ENCODE measurements at places on chromosomes 6 and 20.

- no peak for DNase-seq
These were observed 17.3 kb downstream of the FKBP1A start for GRCh38 chr20:1375515-1375914.

DNA sequence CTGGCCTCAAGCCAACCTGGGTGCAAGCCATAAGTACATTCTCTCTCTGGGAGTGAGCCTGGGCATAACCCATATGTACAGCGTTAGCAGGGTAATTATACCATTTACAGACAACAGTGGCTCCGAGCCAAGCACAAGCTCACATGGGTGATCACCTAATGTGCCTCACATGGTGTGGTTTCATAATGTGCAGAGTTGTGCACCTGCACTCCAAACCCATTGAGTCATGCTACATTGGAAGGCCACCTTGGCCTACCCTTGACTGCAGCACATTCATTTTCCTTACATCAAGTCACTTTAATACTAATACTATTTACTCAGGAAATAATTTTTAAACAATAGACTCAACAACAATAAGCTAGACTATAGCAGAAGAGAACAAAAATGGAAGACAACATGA is 194.5 kb upstream of the PLN start:
- DNase-seq: no peak

- DNase-seq: peak; percentile 48
These were observed 176.7 kb downstream of the HACE1 start for GRCh38 chr6:104682722-104683643.

GRCh38 chr6:54846857-54847674 is 495 bp downstream of the FAM83B start:
- no peak for DNase-seq

- DNase-seq: peak; percentile 20
These were observed 49.7 kb downstream of the TOP1 start for GRCh38 chr20:41078329-41078728.

DNA sequence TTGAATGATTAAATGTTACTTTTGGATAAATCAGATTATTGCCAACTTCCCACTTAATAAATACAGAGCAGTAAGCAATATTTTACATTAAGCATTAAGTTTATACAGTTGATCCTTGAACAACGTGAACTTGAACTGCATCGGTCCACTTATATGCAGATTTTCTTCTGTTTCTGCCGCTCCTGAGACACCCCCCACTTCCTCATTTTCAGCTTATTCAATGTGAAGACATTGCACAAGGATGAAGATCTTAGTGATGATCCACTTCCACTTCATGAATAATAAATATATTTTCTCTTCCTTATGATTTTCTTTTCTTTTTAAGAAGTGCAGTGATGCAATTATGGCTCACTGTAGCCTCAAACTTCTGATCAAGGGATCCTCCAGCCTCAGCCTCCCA is 167.2 kb downstream of the LINC00237 start:
- no peak for DNase-seq

DNA sequence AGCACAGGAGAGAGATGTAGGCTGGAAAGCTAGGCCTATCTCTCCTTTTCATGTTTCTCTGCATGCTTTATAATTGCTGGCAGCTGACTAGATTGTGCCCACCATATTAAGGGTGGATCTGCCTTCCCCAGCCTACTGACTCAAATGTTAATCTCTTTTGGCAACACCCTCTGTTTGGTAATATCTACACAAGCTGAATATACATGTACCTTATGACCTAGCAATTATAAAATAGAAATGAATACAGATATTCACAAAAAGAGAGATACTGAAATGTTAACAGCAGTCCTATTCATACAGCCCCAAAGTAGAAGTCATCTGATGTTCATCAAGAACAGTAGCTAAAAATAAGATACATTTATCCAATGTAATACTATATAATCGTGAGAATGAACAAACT is 429.6 kb downstream of the EPM2A start:
- no peak for DNase-seq

GRCh38 chr20:37506152-37506725 is 14.8 kb upstream of the NNAT start:
- DNase-seq: no peak

DNA sequence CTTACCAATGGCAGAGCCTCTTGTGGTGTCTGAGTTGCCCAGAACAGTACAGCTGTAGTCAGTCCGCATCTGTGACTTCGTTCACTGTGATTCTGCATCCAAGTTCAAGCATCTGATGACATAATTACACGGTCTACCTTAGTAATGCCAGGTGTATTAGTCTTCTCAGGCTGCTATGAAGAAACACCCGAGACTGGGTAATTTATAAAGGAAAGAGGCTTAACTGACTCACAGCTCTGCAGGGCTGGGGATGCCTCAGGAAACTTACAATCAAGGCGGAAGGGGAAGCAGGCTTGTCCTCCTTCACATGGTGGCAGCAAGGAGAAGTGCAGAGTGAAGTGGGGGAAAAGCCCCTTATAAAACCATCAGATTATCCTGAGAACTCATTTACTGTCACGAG is 163.9 kb upstream of the SULF2 start:
- DNase-seq: no peak

- DNase-seq: no peak
These were observed 202.7 kb downstream of the MAFB start for GRCh38 chr20:40486297-40486696.

GRCh38 chr6:155584006-155584405 is 128.4 kb upstream of the NOX3 start:
- DNase-seq: no peak

GRCh38 chr20:62812907-62813200 is 4.0 kb upstream of the COL9A3 start:
- no peak for DNase-seq

GRCh38 chr6:93571346-93571745 is 152.0 kb upstream of the EPHA7 start:
- no peak for DNase-seq

- peak; percentile 49 for DNase-seq
These were observed 40.6 kb downstream of the SH3BGRL2 start for GRCh38 chr6:79671600-79672266.

DNA sequence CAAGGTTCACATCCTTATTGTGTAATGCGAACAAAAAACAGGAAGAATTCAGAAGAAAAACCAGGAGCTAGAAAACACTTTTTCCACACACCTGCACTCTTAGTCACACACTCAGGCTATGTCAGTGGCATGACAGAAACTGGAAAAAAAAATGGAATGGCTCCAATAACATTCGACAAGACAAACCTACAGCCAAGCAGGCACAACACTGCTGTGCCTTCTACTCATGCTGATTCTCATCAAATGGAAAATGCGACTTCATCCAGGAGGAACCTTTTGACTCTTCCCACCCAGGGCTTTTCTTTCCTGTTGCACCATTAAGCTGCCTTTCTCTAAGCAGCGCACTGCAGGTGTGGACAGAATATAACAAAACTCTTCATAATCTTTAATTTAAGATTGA is 163.2 kb upstream of the BTBD3 start:
- no peak for DNase-seq

DNA sequence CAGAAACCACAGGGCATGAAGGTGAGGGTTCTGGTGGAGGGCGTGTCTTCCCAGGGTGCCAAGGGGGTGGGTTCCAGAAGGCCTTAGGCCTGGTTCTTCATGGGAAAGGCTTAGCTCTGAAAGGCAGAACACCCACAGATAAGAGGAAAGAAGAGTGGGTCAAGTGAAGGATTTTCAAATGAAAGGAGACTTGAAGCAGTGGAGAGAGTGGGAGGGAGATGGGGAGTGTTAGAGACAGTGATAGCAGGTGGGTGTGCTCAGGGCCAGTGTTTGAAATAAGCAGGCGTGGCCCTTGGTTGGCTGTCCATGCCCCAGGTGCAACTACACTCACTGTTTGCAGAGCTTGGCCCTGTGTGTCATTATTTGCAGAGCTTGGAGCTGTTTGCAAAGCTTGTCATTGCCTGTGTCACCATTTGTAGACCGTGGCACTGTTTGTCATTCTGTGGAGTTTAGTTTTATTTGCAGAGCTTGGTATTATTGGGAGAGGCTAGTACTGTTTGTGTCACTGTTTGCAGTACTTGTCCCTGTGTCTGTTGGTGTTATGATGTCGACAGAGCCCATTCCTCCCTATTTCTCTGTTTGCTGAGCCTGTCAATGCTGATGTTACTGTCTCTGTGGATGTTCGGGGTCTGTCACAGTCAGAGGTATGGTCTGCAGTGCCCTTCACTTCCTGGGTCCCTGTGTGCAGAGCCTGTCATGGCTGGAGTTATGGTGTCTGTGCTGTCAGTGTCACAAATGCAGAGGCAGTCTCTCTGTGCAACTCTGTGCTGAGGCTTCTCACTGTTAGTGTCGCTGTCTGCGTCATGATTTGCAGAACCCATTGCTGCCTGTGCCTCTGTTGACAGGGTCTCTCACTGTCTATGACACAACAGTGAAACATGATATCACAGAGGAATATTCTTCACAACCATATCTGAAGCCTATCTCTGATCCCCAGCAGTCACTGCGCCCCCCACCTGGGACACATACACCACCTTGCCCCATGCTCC is 127.7 kb upstream of the LRFN2 start:
- DNase-seq: no peak

DNA sequence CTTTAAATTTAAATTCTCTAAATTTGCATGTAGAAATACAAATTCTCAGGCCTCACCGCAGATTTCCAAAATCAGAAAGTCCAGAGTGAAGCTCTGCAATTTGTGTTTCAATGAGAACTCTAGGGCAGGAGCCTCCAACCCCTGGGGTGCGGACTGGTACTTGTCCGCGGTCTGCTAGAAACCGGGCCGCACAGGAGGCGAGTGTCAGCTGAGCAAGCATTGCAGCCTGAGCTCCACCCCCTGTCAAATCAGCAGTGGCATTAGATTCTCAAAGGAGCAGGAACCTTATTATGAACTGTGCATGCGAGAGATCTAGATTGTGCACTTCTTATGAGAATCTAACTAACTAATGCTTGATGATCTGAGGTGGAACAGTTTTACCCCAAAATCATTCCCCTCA is 203.0 kb upstream of the PCSK2 start:
- DNase-seq: no peak

DNA sequence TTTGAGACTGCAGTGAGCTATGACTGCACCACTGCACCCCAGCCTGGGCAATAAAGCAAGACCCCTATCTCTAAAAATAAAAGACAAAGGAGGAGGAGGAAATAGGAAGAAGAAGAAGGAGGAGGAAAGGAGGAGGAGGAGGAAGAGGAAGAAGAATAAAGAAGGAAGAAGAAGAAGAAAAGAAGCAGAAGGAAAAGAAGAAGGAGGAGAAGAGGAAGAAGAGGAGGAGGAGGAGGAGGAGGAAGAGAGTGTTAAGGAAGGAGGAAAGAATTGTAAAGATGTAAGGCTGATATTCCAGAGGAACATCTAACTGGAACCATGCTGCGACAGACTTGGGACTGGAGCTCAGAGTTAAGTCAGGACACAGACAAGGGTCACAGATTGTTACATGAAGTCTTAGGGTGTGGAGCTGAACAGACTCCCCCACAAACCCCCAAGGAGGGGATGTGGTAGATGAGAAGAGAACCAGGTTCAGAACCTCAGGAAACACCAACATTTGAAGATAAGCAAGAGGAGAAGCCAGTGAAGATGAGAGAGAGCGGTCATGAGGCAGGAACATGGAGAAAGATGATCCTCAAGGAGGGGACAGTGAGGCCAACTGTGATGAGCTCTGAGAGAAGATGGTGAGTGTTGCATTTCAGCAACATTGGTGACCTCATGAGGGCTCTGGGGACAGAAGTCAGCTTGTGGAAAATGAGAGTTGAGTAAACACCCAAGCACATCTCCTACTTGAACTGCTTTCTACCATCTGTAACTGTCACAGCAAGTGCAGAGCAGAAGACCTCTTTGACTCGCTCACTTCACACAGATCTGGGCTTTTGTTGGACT is 118.2 kb downstream of the CD164 start:
- no peak for DNase-seq

- no peak for DNase-seq
These were observed 188.8 kb downstream of the TASP1 start for GRCh38 chr20:13449868-13450434.

- DNase-seq: no peak
These were observed 338 bp downstream of the UTRN start for GRCh38 chr6:144285548-144285797.

DNA sequence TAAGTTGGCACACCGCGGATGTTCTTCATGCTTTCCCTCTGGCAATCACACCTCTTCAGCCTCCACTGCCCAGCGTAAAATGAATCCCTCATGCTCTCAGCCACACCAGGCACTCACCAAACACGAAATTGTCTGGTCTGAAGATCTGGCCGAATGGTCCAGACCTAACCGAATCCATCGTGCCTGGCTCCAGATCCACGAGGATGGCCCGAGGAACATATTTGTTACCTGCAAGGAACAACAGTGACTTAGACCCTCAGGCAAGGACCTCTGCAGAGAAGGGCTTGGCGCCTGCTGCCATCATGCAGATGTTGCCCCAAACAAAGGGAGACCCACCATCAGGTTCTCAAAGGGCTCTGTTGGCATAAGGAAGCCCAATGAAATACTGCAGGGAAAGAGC is 1.4 kb downstream of the TUBB2B start:
- no peak for DNase-seq

- DNase-seq: no peak
These were observed 102.5 kb downstream of the PPP1R14C start for GRCh38 chr6:150245148-150245935.

DNA sequence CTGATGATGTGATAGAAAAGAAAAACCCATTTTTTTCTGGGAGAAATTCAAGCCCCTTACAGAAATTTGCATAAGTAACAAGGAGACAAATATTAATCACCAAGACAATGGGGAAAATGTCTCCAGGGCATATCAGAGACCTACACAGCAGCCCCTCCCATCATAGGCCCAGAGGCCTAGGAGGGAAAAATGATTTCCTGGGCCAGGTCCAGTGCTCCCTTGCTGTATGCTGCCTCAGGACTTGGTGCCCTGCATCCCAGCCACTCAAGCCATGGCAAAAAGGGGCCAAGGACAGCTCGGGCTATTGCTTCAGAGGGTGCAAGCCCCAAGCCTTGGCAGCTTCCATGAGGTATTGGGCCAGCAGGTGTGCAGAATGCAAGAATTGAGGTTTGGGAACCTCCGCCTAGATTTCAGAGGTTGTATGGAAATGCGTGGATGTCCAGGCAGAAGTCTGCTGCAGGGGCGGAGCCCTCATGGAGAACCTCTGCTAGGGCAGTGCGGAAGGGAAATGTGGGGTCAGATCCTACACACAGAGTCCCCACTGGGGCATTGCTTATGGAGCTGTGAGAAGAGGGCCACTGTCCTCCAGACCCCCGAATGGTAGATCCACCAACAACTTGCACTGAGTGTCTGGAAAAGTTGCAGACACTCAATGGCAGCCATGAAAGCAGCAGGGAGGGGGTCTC is 7.6 kb upstream of the DBNDD2 start:
- no peak for DNase-seq

- no peak for DNase-seq
These were observed 35.6 kb upstream of the SDHAF4 start for GRCh38 chr6:70531133-70531532.

GRCh38 chr6:148324297-148324985 is 18.2 kb upstream of the SASH1 start:
- DNase-seq: no peak

GRCh38 chr6:38262609-38263008 is 377.1 kb downstream of the BTBD9 start:
- no peak for DNase-seq

Data from T-helper 1 cell (primary cell).